Stimulated activated CD4-positive, alpha-beta T cell treated with anti-CD3 and anti-CD28 coated beads, Interleukin-4, amount 100 ng/mL, for 4 hours (primary cell): ENCODE measurements at places on chromosomes 11 and 22.

DNA sequence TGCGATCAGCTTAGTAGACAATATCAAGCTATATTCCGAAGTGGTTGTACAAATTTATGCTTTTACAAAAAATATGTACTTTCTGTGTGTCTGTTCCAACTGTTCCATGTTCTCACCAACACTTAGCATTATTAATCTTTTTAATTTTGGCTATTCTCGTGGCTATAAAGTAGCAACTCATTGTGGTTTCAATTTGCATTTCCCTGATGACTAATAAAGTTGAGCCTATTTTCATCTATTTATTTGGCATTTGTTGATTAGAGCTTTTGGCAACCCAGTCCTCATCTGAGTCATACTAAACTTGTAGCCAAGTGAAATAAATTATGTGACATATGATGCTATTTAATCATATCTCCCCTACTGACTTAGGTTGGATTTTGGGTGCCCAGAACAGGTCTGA is 115.9 kb downstream of the FBXO7 start:
- no peak for DNase-seq

DNA sequence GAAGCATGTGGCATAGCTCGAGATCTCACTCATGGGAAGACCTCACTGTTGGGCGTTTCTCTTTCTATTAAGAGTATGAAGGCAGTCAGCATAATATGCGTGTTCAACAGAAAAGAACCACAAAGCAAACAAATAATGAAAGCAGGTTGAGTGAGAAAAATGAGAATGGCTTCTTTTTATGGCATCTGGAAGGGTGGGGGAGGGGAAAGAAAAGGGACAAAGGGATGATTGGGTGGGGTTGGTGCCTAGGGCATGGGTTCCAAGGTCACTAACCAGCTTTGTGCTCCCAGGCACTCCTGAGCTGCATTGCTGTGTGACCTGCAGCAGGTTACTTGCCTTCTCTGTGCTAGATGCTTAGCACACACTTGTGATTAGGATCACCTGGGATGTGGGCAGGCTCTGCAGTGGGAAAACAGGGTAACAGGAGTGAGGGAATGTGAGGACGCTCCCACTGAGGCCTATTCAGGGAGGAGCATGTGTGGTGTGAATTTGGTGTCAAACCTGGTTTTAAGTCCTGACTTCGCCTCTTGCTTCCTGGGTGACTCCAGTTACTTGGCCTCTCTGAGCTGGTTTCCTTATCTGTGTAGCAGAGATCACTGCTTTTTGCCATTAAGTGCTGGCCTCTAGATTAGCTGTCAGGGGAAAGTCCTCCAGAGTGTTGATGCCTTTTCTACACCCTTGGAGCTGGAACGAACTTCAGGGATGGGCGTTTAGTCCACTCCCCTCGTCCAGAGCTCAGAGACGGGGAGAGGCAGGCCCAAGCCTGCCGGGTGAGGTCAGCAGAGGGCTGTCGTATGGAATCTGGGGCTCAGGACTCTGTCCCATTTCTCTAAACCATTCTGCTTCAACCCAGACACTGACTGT is 74.8 kb downstream of the KIAA1671 start:
- DNase-seq = no peak

- DNase-seq = no peak
Measured at GRCh38 chr11:133716602-133717001, 128.7 kb downstream of the SPATA19 start.

DNA sequence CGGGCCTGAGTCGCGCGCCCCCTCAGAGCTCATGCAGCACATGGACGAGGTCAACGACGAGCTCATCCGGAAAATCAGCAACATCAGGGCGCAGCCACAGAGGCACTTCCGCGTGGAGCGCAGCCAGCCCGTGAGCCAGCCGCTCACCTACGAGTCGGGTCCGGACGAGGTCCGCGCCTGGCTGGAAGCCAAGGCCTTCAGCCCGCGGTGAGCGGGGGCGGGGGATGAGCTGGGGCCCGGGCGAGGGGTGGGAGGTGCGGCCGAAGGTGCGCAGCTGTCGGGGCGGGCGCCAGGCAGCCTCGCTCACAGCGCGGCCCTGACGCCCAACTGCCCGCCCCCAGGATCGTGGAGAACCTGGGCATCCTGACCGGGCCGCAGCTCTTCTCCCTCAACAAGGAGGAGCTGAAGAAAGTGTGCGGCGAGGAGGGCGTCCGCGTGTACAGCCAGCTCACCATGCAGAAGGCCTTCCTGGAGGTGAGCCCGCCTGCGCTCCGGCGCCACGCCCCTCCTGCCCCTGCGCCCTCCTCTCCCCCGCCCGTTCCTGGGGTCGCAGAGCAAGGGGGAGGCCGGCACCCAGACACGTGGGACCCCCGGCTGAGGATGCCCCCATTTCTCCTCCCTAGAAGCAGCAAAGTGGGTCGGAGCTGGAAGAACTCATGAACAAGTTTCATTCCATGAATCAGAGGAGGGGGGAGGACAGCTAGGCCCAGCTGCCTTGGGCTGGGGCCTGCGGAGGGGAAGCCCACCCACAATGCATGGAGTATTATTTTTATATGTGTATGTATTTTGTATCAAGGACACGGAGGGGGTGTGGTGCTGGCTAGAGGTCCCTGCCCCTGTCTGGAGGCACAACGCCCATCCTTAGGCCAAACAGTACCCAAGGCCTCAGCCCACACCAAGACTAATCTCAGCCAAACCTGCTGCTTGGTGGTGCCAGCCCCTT is 20.5 kb downstream of the EPS8L2 start:
- peak; percentile 47 for DNase-seq

DNA sequence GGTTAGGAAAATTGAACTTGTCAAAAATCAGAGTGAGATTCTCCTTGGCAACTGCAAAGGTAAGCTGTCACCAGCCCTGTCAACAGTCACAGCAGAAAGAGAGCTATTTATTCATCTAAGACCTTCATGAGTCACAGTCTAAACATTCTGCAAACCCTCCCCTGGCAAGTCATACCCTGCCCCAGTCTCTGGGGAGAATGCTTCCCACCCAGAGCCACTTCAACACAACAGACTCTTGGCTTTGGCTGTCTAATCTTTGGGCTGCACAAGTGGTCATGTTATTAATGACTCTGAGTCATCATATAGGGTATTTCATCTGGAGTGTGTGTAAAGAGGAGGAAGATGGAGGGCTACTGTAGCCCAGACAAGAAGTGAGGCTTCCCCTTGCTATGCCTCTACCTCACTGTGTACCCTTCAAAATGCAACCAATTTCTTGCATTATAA is 153.4 kb downstream of the CCDC34 start:
- no peak for DNase-seq
